GM23248 (cell line): ENCODE measurements at places on chromosomes 2 and 18. TPM values are rescaled to one million over a fixed set of nuclear protein-coding genes. Genes with fewer than 3 reads are reported as not detected.

Gene LDLRAD4
- total RNA-seq: not detected in 2 replicates

Gene SERPINB4
- total RNA-seq: not detected in 2 replicates

Gene GMCL1
- 9.6 and 15.7 TPM in 2 replicates for total RNA-seq

Gene CASP10
- total RNA-seq: 5.1 and 5.2 TPM in 2 replicates

Gene ELOA2
- total RNA-seq: not detected in 2 replicates

Gene MTHFD2
- total RNA-seq: 211 and 215 TPM in 2 replicates

DNA sequence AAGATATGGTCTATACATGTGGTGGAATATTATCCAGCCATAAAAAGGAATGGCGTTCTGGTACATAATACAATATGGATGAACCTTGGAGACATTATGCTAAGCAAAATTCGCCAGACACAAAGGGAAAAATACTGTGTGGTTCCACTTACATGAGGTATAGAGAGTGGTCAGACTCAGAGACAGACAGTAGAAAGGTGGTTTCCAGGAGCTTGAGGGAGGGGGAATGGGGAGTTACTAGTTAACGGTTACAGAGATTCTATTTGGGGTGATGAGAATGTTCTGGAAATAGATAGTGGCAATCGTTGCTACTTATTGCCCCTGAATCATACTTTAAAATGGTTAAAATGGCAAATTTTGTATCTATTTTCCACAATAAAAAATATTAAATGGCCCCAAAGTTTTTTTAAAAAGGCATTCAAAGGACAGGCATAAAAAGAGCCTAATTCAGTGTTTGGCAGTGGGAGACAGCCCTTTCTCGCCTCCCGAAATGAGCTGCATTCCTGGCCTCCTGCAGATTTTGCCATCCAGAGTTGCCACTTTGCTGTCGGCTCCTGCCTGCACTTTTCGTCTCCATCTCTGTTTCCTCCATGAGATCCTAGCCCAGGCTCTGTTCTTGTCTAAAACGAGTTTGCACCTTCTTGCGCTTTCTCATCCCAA, 13.5 kb downstream of the TNFRSF11A start:
- no peak for DNase-seq

GRCh38 chr2:236818281-236819045, 248.8 kb downstream of the ACKR3 start:
- DNase-seq: no peak

DNA sequence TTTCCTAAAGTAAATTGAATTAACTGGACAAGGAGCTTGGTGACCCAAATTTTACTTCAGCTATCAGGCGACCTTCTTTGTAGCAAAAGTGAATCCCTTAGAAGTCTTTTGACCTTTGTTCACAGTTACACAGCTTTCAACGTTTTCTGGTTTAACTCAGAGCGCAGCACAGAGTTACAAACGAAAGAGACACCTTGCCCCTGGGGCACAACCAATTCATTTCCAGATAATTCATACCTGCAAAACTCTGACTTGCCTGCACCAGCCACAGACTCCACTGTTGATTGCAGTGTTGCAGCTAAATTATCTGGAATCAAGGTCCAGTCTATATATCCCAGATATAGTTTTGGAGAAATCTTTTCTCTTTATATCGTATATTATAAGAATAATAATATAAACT, 358.6 kb upstream of the VWC2L start:
- DNase-seq: no peak

GRCh38 chr2:148899638-148900318, 24.8 kb downstream of the KIF5C start:
- DNase-seq: no peak

- DNase-seq: no peak
Measured at GRCh38 chr2:170530284-170530745, 184.8 kb upstream of the SP5 start.

DNA sequence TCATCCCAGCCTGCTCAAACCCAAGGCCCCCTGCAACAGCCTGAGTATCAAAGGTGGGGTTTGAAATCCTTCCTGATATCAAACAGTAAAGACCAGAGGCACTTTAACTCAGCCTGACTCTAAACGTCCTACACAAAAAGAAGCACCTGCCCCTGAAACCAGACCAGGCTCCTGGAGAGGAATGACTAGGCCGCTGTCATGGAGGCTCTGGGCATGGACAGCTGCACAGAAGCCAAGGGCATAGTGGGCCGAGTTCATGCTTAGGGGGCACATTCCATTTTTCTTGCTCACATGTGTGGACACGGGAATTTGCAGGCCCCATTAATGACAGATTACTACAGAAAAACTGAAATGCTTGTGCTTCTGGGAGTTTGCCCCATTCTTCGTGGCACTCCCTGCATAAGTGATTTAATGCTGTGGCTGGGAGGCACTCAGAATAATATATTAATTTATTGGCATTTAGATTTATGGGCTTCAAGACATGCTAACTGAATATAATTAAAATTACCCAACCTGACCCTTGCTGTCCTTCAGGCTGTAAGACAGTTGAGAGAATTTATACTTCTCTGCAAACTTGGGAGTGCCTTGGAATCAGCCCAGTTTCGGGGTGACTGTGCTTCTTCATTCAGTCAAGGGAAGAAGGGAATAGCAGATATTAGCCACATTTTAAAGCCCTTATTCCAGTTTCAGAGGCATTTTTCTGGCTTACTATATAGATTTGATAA, 105.5 kb downstream of the GYPC start:
- no peak for DNase-seq
